ENCODE measurements at places on chromosomes 4 and X. TPM values are rescaled to one million over a fixed set of nuclear protein-coding genes. Genes with fewer than 3 reads are reported as not detected.

RAB33A gene
- 3.4 TPM for total RNA-seq

TLR1 gene
- 25.4 TPM for total RNA-seq

ZFP42 gene
- total RNA-seq = not detected

POU3F4 gene
- not detected for total RNA-seq

FSTL5 gene
- not detected for total RNA-seq

DNA sequence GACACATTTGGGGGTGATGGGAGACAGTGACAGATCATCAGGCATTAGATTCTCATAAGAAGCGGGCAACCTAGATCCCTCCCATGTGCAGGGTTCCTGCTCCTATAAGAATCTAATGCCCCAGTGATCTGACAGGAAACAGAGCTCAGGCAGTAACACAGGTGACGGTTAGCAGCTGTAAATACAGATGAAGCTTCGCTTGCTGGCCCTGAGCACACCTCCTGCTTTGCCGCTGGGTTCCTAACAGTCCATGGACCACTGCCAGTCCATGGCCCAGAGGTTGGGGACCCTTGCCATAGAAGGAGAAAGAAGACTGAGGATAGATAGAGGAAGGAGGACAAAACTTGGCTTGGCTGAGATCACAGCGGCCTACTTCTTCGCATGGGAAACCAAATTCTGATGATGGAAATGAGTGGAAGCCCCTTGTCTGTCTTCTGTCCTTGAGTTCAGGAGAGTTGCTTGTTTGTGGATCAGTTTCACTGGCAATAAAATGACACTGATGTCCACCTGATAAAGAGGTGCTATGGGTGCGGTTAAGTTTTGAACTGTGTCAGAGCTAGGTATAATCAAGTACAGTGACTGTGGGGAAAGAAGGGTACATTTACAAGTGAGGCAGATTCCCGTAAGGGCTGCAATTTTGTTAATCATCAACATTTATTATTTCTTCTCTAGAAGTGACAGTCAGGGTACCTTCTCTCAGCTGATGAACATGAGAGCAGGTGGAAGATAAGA lies 1.7 kb upstream of the TIFA start:
- no peak for DNase-seq

DNA sequence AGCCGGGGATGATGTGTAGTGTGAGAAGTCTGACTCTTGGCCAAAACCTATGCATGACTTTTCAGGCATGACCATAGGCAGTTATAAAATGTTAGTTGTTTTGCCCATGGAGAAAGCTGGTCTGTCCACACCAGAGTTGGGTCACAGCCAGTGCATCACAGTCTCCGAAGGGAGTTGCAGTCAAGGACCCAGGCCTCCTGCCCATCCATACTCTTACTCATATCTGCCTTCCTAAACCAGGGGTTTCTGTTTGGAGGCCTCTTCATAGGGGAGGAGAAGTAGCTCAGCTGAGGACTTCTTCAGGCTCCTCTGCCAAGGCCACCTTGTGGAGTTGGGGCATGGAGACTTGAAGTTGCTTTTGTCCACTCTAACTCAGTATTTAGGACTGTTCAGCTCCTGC lies 1008.3 kb downstream of the PCDH18 start:
- DNase-seq = no peak

DNA sequence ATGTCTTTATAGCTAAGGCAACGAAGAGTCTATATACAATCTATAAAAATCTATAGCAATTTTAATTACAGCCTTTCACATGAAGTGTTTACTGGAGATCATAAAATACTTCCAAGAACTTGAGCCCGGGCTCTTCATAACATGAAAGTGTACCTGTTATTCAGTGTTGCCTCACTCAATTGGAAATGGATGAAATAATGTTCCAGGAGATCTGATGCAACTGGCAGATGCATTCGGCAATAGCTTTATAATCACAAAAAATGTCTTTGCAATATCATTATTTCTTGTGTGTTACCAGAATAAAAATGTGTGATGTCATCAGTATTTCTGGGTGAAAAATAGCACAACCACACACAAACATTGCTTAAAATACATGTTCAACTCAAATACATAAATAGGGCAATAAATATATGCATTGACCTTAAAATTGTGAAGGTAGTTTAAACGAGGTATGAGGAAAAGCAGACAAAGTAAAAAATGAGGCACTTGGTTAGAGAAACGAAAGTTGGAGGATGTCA lies 1266.8 kb upstream of the PCDH7 start:
- no peak for DNase-seq

FBXL5 gene
- total RNA-seq = 124 TPM

ALPK1 gene
- 29.0 TPM for total RNA-seq

RNF212 gene
- total RNA-seq = 4.2 TPM

DNA sequence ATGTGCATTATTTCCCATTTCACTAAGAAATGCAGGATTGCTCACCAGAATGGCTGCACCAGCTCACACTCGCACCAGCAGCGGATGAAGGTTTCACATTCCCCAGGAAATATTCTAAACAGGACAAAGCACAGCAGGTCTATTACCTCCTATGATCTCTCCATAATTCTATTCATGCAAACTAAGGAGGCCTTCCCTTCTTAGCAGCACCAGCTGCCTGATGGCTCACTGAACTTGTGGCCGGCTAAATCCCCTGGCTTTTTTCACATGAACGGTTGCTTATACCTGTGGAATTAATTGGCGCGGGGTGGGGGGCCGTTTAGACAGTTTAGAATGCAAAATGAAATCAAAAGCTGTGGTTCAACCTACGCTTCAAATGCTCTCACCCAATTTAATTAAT lies 73.5 kb upstream of the SRD5A3 start:
- DNase-seq = no peak

- no peak for DNase-seq
Observed at GRCh38 chr4:13840502-13841190, 213.1 kb upstream of the BOD1L1 start.

DNA sequence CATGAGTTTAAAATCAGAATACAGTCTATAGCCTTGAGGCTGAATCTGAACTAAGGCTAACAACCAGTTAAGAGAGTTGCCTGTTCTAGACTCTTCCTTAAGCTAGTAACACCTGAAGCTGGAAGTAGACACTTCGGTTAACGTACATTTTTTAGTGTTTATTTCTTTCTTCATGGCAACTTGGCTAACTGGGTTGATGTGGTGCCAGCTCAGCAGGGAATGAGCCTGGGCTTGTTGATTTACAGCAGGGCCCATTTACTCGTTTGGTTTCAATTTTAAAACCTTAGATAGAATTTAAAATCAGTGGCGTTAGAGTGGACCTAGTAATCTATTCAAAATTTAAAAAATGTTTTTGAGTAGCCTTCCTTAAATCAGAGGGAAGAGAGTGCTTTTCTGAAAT lies 137.6 kb upstream of the ESX1 start:
- no peak for DNase-seq

DNA sequence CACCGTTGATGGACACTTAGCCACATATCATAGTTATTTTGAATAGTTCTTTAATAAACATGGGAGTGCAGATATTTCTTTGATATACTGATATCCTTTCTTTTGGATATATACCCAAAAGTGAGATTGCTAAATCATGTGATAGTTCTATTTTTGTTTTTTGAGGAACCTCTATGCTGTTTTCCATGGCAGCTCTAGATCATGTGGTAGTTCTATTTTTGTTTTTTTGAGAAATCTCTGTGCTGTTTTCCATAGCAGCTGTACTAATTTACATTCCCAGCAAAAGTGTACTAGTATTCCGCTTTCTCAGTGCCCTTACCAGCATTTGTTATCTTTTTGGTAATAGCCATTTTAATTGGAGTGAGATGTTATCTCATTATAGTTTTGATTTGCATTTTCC lies 3.6 kb downstream of the SH3BGRL start:
- no peak for DNase-seq

DNA sequence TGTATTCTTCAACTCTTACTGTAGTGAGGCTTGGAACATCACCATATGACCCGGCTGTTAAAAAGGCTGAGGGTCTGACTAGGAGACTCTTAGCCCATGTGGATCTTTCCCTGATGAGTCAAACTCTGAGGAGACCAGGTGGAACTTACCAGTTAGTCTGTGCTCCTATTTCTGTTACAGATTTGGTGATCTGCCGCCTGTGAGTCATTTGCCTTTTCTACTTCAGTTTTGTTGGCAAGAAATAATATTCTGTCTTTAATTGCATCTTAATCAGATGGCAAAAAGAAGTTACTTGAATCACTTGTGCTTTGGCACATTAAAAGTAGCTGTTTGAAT lies 48.4 kb downstream of the MTM1 start:
- no peak for DNase-seq

GRCh38 chr4:47855350-47855749 lies 17.5 kb upstream of the CORIN start:
- no peak for DNase-seq

DNA sequence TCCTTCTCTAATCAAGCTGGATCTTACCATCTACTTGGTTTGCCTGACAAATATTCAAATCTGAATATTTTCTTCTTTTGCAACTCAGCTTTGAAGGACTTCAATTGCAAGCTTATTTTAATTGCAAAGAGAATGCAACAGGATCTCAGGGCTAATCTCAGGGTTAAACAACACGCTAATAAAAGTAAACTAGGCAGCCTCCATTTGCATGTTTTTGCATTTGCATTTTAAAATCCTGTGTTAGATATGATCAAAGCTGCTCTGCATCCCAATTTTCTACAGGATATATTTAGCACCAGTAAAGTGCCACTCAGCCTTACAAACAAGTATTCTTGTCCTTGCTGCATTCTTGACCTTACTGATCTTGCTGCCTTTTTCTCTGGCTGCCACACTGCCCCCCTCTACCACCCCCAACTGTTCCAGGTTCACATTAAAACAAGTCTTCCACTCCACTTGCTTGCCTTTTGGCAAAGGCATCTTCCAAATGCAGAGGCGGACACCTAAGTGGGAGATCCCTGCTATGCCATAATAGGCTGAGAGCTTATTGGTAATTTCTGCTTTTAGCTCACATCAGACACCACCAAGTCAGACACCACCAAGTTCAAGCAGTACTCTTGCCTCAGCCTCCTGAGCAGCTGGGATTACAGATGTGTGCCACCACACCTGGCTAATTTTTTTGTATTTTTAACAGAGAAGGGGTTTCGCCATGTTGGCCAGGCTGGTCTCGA lies 48.1 kb downstream of the GPRIN3 start:
- DNase-seq = no peak

- DNase-seq = no peak
Observed at GRCh38 chrX:119186763-119187162, 49.3 kb upstream of the PGRMC1 start.

- peak; percentile 47 for DNase-seq
Observed at GRCh38 chr4:25667931-25668557, 12.4 kb downstream of the SLC34A2 start.

- DNase-seq = no peak
Observed at GRCh38 chr4:182803235-182803634, 114.0 kb downstream of the DCTD start.

DNA sequence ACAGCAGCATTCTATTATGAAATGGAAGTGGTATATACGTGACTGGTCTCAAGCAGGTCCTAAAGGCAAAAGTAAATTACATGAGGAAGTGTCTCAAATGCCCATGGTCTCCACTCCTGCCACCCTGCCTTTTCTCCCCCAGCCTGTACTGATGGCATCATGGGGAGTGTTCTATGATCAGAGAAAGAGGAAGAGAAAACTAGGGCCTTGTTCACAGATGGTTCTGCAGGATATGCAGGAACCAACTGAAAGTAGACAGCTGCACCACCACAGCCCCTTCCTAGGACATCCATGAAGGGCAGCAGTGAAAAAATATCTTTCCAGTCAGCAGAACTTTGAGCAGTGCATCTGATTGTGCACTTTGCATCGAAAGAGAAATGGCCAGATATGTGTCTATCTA lies 901.5 kb downstream of the ARAP2 start:
- no peak for DNase-seq

GRCh38 chrX:39574178-39574577 lies 523.6 kb downstream of the BCOR start:
- DNase-seq = no peak

NSG1 gene
- 0.16 TPM for total RNA-seq

GRCh38 chr4:73231518-73232487 lies 26.8 kb downstream of the ANKRD17 start:
- DNase-seq = no peak

GRCh38 chr4:30904215-30904555 lies 184.0 kb downstream of the PCDH7 start:
- no peak for DNase-seq

SATL1 gene
- not detected for total RNA-seq

DNA sequence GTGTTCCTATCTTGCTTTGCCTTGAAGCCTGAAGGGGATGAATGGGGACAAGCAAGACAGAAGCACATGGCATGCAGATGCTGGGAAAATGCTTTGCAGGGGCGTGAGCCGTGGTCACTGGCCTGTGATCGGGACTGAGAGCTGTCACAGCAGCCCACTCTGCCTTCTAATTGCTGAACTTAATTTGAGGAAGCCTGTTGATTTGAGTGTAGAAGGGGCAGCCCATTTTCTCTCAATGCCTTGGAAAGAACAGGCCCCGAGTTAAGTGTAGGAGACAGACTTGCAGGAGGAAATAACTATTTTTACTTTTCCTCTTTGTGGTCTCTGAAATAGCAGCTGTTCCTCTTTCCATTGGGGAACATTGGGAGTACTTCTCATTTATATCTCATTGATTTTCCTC lies 26.1 kb upstream of the TBC1D1 start:
- DNase-seq = no peak

- no peak for DNase-seq
Observed at GRCh38 chr4:145860446-145860845, 78.2 kb downstream of the ZNF827 start.

- DNase-seq = no peak
Observed at GRCh38 chr4:660401-660800, 13.7 kb downstream of the ATP5ME start.

DNA sequence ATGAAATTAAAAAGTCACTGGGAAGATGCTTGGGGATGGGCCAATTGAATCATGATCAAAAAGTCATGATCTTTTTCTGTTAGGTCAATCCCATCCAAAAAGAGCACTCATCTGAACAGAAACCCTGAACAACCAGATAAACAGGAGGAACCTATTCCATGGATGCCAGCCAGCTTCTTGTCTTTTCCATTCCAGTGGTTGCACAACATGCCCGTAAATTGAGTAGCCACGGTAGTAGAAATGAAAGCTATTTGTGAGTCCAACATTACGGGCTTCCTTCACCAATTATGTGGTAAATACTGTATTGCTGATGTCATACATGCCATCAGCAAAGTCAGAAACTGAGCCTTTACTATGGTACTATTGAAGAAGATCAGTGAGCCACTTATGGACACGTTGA lies 982.4 kb upstream of the HS3ST1 start:
- no peak for DNase-seq

- no peak for DNase-seq
Observed at GRCh38 chr4:89562746-89563145, 255.1 kb upstream of the GPRIN3 start.

DNA sequence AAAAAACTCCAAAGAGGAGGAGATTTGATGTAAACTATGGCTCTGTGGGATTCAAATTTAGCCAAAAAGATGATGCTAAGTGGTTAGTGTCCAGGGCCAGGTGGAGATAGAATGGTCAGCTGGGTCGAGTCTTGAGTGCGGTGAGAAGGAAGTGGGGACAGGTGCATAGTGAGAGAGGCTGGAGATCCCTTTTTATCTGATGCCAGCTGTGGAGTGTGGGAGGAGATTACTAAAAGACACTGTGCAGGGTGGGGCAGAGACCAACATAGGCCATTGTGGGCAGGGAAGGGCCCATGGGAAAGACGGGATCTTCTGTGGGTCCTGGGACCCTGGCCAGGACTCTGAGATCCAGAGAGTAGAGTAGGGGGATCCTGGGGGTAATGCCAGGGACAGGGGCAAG lies 34.6 kb upstream of the LEF1 start:
- DNase-seq = no peak
